ENCODE measurements at places on chromosomes 3 and 15.

DNA sequence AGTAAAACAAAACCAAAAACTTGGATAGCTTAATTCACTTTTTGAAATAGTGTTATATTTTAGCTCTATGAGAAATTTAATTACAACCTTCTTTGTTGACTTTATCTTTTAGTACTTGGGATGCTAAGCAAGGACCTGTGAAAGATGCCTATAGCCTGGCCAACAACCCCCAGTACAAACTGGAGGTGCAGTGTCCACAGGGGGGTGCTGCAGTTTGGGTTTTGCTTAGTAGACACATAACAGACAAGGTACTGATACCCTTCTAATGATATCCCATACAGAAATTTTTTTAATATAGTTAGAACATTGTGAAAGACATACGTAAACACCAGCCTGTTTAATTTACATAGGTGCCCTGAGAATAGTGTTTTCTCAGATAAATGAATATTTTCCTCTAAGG lies 35.3 kb downstream of the CAPN7 start:
- no peak for ATAC-seq

DNA sequence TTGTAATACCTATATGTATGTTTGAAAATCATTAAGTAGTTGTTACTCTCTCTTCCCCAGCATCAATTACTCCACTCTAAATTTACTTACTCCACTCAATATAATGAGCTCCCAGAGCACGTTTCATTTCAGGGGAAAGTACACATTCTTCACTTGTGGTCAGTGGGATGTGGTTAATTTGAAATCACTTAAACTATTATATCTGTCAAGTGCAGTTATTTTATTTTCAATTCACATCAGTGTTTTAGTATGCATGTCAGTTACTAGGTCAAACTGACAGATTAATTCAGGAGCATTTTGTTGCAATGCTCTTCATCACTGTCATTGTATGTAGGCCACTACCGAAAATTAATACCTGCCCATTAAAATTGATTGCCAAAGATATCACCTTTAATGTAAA lies 376.1 kb downstream of the ZIC4 start:
- no peak for ATAC-seq

- ATAC-seq: no peak
These were observed 56.3 kb upstream of the SEC13 start for GRCh38 chr3:10377148-10377725.

- no peak for ATAC-seq
These were observed 9.4 kb downstream of the TMOD2 start for GRCh38 chr15:51760805-51761204.

DNA sequence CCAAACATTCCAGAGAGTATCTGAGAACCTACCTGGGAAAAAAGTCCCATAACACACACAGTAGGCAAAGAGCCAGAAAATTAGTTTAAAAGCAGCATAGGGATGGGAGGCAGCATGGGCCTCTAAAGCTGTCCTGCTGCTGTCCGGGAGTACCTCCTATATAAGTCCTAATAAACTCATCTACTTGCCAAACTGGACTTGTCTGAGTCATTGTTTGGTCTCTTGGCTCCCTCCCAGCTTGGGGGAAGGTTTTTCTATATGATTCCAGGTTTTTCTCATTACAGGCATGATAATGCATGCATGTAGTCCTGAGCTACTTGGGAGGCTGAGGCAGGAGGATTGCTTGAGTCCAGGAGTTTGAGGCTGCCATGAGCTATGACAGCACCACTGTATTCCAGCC lies 17.5 kb upstream of the HACD2 start:
- no peak for ATAC-seq

DNA sequence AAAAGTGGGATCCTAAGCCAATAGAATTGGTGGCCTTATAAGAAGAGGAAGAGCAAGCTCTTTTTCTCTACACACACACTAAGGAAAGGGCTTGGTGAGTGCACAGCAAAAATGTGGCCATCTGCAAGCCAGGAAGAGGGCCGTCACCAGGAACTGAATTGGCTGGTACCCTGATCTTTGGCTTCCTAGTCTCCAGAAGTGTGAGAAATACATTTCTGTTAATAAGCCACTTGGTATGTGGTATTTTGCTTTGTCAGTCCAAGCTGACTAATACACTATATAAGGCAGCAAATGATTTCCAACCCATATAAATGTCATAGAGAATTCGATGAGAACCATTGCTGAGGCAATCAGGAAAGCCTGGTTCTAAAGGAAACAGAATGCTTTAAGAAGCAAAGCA lies 816.3 kb upstream of the SEMA6D start:
- no peak for ATAC-seq

DNA sequence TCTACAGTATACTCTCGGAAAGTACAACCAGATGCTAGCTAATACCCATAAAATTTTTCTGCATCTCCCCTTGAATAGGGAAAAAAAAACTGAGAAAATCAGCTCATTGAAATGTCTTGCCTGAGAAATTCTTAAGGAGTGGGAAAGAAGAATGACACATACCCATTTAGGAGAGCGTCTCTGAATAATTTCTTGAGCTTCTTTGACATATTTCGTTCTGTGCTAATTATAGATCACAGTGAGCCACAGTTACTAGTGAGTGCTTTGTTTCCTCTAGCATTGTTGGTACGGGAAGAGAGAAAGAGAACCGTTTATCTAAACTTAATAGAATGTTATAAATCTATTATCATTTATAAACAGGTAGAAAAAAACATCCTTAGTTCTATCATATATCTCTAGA lies 588.4 kb downstream of the UNC13C start:
- ATAC-seq: no peak

DNA sequence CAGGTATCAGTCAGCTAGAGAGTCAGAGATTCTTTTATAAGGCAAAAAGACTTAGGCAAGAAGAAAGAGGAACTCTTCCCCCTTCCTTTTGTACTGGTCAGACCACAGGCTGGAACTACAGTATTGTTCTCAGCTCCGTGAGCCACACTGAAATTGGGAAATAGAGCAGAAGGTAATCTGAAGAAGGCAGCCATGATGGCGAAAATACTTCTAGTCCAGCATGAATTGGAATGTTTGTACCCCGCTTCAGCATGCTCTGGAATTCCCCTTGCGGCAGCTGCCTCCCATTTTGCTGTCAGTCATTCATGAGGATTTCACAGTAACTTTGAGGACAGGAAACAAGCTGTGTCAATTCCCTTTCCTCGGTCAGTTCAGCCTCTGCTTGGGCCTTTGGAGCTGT lies 96.2 kb downstream of the CORO2B start:
- no peak for ATAC-seq

DNA sequence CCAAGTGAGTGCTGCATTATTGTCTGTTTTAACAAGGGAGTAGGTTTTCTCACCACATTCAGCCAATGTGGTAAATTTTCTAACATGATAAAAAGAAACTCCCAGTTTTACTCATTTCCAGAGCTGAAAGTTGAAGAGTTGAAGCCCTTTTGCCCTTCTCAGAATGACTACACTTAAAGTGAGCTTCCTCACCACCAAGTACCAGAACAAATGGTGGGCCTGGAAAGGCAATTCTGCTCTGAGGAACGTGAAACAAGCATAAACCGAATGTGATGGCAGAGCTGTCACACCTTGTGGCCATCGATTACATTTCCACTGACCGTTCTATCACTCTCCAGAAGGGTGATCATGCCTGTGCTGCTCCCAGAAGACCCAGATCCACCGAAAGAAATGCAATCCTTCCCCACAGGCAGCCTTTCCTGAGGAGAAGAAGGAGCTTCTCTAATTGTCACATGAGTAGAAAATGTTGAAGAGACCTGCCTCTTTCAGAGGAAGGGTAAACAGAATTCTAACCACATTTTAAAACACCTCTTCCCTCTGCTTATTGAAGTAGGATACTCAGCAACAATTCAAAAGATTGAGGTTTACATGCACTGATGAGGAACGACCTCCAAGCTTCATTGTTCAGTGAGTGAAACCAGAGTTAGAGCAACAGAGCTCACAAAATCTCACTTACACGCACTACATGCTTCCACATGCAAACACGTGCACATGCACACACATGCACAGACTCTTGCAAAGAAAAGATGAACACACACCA lies 21.4 kb upstream of the CCR9 start:
- ATAC-seq: no peak

- no peak for ATAC-seq
These were observed 2.0 kb downstream of the HHATL start for GRCh38 chr3:42700366-42701288.

DNA sequence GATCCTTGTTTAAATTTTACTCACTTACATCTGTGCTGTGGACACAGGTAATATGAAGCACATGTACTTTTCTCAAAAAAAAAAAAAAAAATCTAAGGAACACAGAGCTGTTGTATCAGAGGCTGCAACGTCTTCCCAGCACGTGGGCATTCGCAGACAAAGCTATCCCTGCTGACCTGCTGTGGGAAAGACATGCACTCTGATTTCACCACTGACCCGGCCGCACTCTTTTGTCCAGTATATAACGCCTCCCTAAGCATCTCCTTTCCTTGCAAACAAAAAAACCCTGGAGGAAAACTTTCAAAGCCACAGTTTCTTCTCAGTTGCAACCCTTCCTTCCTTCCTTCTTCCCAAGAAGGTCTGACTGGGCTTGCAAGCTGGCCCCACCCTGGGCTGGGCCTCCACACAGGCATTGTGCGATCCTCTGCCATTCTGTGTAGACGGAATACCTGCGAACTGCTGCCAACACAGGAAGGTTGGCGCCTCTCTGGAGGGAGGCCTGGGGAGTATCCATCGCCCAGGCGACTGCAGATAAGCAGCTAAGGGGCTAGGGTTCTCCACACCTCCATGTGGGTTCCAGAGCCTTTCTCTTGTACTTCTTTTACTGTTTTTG lies 50.8 kb downstream of the SLC12A8 start:
- no peak for ATAC-seq

GRCh38 chr3:188244395-188244861 lies 90.5 kb downstream of the LPP start:
- ATAC-seq: no peak

DNA sequence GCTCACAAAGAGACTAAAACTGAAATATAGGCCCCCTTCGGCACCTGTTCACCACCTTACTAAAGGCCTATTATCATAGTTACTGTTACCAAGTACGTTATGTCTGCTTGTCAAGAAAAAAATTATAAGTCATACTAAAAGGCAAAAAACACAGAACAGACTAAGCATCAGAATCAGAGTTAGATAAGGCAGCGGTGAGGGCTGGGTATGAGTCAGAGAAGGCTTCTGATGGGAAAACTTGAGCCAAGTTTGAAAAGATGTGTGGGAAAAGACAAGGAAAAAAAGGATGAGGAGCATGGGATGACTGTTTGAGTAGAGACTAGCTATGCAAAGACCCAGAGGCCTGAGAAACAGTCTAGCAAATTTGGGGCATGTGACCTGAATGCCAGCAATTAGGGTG lies 387.2 kb upstream of the SGO1 start:
- ATAC-seq: no peak

DNA sequence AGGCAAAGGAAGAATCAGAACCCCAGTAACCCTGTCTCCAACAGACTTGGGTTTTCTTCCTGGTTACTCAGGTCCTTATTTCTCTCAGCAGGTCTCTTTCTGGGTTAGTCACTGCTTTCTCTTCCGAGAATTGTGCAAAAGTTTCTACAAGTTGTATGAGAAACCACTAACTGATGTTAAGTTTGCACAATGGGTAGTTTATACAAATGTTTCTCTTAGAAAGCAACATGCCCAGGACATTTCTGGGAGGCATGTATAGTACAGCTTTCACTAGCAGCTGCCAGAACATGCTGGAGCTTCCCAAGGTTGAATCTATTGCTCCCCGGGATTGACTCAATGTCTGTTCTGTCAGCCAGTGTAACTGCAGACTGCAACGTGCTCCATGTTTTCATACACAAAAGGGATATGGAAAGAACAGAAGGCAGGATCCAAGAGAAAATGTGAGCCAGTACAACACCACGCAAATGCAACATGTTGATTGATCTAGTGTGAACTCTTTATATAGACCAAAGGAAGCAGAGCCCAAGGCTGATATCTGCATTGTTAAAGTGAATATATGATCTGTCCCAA lies 887.8 kb downstream of the MCTP2 start:
- no peak for ATAC-seq

DNA sequence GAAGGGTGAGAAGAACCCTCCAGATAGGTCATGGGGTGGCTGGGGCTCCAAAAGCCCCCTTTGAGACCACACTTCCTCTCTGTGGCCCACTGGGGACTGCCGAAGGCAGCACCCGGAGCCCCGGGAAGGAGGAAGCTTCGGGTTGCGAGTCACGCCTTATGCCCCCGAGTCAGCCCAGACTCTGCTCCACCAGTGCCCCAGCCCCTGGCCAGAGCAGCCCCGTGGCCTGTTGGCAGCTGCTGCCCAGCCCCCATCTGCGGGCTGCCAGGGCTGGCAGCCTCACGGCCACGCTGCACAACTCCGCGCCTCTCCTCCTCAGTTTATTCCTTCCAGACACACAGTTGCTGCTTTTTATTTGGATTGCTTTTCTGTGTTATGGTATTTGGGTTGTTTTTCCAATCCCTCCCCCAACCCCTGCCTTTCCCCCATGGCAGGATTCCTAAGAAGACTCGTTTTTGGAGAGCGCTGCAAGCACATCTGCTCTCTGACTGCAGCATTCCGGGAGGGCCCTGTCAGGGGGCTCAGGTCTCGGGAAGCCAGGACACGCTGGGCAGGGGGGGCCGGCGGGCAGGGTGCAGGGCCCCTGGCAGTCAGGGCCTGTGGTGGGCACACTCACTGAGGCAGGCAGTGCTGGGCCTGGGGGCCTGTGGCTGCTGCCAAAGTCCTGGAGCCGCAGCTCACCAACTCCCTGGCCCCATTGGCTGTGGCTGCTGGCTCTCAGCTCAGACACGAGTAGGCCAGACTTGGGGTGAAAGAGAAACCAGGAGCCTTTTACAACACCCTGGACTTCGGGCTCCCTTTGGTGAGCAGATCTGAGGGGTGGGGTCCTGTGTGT lies 20.2 kb downstream of the MAGEF1 start:
- ATAC-seq: no peak

GRCh38 chr3:178308771-178309170 lies 227.5 kb upstream of the KCNMB2 start:
- ATAC-seq: no peak

GRCh38 chr3:146542978-146543377 lies 1.4 kb downstream of the PLSCR1 start:
- ATAC-seq: no peak

DNA sequence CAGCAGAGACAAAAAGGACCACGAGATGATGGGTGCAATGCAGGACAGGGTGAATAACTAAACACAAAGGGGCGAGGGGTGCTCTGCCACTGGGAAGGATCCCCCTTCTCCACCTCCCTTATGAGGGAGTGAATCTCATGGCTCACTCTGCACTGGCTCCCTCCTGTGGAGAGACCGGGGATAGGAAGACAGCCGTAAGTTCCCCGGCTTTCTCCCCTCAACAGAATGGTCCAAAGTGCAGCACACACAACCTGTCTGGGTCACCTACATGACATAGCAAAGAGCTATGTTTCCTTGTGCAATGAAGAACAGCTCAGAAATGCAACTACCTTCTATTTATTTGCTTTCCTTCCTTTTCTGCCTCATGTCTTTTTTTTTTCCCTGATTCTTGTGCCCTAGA lies 7.8 kb upstream of the ACSBG1 start:
- no peak for ATAC-seq

GRCh38 chr3:7421065-7421464 lies 560.1 kb downstream of the GRM7 start:
- no peak for ATAC-seq

GRCh38 chr15:98599909-98600691 lies 48.2 kb upstream of the IGF1R start:
- ATAC-seq: peak; percentile 35

GRCh38 chr15:71386448-71387236 lies 271.4 kb downstream of the THSD4 start:
- no peak for ATAC-seq

- no peak for ATAC-seq
These were observed 26.7 kb upstream of the DPPA4 start for GRCh38 chr3:109364088-109364487.
